ENCODE measurements at places on chromosomes 3 and 15.

- H3K27me3 ChIP-seq = no peaks in the 10 kb centered on the region
- H3K4me3 ChIP-seq = no peak overlapping the region
- no peaks in the 10 kb centered on the region for H3K4me1 ChIP-seq
- H3K36me3 ChIP-seq = no peaks in the 10 kb centered on the region
- no peak overlapping the region for H3K27ac ChIP-seq
Observed at GRCh38 chr3:8204853-8205650, 296.6 kb upstream of the LMCD1 start.

DNA sequence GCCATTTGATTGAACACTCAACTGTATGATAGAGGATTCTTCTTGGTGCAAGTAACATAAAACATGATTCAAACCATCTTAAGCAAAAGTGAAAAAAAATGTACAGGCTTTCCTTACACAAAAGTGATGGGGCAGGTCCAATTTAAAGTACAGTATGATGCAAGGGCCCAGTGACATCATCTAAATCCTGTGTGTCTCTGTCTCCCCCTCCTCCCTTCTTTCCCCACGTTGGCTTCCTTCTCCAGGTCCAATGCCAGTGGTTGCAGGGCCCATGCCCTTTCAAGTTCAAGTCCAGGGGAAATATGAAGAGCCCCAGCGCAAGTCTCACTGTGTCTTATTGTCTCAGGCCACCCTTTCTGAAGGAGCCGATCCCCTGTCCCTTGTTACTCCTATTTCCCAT is 332.3 kb downstream of the SHQ1 start:
- no peaks in the 10 kb centered on the region for H3K27me3 ChIP-seq
- no peak overlapping the region for H3K4me3 ChIP-seq
- DNase-seq = peak; percentile 44
- no peaks in the 10 kb centered on the region for H3K4me1 ChIP-seq

GRCh38 chr15:81265256-81265943 is 58.5 kb downstream of the STARD5 start:
- no peak overlapping the region for H3K27ac ChIP-seq
- DNase-seq = no peak
- H3K36me3 ChIP-seq = no peaks in the 10 kb centered on the region
- H3K27me3 ChIP-seq = no peaks in the 10 kb centered on the region
- peaks cover 4% of the 10 kb centered on the region for H3K4me1 ChIP-seq

- H3K27me3 ChIP-seq = no peaks in the 10 kb centered on the region
- H3K36me3 ChIP-seq = no peaks in the 10 kb centered on the region
- H3K4me3 ChIP-seq = no peak overlapping the region
- no peak overlapping the region for H3K27ac ChIP-seq
- peaks cover 12% of the 10 kb centered on the region for H3K4me1 ChIP-seq
- DNase-seq = no peak
Observed at GRCh38 chr15:39631357-39631756, 50.5 kb downstream of the THBS1 start.

GRCh38 chr3:13249664-13250390 is 170.3 kb downstream of the NUP210 start:
- H3K4me1 ChIP-seq = no peaks in the 10 kb centered on the region
- H3K36me3 ChIP-seq = no peaks in the 10 kb centered on the region
- DNase-seq = no peak
- no peak overlapping the region for H3K27ac ChIP-seq
- no peaks in the 10 kb centered on the region for H3K27me3 ChIP-seq

DNA sequence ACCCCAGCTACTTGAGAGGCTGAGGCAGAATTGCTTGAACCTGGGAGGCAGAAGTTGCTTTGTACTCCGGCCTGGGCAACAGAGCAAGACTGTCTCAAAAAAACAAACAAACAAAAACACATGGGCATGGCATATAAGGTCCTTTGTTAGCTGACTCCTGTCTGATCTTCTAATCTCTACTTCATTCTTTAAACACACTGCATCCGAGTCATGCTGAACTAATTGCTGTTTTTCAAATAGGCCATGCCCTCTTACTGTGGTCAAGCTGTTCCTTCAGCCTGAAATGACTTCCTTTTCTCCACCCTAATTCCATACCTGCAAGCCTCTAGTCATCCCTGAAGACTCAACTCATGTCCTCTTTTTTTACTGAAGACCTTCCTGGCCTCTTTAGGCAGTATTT is 22.3 kb upstream of the SLMAP start:
- no peaks in the 10 kb centered on the region for H3K27me3 ChIP-seq
- peak; percentile 14 for DNase-seq
- H3K36me3 ChIP-seq = no peaks in the 10 kb centered on the region

DNA sequence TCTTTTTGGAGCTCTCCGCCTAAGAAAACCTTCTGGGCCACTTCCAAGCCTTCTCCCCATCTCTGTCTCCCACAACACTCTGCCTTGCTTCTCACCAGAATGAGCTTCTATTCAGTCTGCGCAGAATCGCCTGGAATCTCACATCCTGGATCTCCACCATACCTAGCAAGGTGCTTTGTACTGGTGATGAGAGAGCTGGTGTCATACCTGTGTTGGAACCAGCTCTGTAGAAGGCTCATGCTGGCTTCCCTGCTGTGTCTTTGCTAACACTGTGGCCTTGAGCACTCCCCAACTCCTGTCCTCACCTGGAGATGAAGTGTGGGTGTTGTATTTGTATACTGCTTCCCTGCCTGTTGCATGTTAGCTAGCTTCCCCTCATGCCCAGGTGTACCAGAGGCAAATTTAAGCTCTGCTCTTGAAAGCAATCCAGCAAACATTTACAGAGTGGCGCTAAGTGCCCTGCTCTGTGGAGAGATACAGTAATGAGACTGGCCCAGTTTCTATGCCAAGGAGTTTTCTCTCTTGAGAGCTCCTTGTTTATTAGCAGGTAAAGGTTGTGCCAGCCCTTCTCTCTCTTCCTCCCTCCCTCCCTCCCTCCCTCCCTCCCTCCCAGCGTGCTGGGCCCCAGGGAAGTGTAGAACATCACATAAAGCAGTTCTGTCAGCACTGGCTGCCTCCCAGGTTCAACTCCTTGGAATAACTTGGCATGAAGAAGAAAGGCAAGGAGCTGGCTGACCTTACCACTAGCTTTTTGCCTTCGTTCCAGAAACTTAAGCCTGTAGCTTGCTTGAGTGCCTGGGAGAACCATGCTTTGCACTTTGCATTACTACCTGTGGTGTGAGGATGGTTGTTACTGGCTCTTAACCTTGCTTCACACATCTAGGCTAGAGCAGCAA is 54.9 kb downstream of the TRIM71 start:
- no peak overlapping the region for H3K27ac ChIP-seq
- no peak overlapping the region for H3K4me3 ChIP-seq
- peak; percentile 46 for DNase-seq
- H3K4me1 ChIP-seq = no peaks in the 10 kb centered on the region
- H3K27me3 ChIP-seq = peaks cover 4% of the 10 kb centered on the region

DNA sequence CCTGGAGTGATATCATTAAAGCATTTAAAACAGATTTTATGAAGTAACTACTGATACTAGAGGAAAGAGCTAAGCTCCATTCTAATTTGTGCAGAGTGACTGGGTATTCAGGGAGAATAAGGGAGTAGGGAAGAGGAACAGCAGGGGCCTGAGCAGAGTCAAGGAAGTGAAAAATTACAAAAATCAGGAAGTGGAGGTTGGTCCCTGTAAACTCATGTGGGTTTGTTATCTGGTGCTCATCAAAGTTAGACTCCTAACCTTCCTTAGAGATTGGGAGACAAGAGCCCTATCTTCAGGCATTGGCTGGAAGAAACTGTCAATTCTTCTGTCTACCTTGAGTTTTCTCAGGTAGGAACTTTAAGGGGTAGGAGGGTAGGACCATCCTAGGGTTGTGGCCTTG is 82.5 kb downstream of the NEK11 start:
- no peaks in the 10 kb centered on the region for H3K4me1 ChIP-seq
- no peak overlapping the region for H3K27ac ChIP-seq
- no peaks in the 10 kb centered on the region for H3K27me3 ChIP-seq
- peak; percentile 10 for DNase-seq
- no peak overlapping the region for H3K4me3 ChIP-seq
- H3K36me3 ChIP-seq = no peaks in the 10 kb centered on the region

DNA sequence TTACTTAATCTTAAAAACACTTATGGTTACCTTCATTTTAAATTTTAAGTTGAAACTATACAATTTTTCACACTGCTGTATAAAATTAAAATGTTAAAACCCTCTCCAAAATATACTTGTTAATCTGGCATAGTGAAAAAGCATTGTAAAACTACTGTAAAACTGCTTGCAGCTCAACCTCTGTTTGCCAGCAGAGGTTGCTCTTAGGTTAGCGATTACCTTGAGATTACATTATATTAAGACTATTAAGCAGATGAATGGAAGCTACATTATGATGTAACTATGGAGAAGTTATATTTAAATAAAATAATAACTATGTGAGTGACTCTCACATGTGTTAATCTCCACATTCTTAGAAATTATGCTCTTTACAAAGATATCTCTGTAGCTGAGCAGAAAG is 143.6 kb upstream of the SLITRK3 start:
- no peaks in the 10 kb centered on the region for H3K36me3 ChIP-seq
- no peak overlapping the region for H3K27ac ChIP-seq
- DNase-seq = peak; percentile 7
- H3K4me1 ChIP-seq = no peaks in the 10 kb centered on the region
- no peak overlapping the region for H3K4me3 ChIP-seq

DNA sequence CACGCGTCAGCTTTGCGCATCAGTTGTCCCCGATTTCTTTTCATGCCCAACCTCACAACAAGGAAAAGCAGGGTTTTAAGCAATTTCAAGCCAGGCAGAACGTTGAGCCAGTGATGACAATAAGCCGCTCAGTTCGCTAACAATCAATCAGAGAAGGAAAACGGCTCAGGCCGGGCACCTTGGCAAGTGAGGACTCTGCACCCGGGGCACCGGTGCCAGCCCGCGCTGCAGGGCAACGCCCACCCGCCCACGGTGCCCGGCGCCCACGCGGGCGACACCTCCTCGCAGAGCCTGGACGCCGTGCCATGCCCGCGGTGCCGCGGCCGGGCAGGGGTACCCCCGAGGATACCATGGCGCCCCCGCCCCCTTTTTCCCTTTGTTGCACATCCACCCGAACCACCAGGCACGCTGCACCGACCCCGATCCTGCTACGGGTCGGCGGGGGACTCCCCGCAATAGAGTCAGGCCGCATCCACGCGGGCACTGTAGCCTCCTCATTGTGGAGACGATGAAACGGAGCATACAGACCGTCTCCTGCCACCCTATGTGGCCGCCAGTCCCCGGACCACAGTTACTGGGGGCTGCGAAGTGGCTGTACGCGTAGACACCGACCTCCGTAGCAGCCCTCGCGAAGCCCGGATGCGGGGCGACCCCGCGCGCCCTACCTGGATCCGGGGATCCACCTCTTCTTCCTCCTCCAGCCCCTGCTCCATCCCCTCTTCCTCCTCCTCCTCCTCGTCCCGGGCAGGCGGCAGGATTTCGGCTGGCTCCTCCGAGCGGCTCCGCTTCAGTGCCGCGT is 581 bp downstream of the SH3BP5 start:
- no peaks in the 10 kb centered on the region for H3K36me3 ChIP-seq
- peak overlapping the region; percentile 62 for H3K4me3 ChIP-seq
- DNase-seq = peak; percentile 27
- H3K27ac ChIP-seq = peak overlapping the region; percentile 27

GRCh38 chr3:140522653-140523380 is 155.0 kb upstream of the TRIM42 start:
- no peaks in the 10 kb centered on the region for H3K27me3 ChIP-seq
- H3K4me1 ChIP-seq = no peaks in the 10 kb centered on the region
- no peaks in the 10 kb centered on the region for H3K36me3 ChIP-seq
- H3K4me3 ChIP-seq = no peak overlapping the region
- no peak for DNase-seq

- no peaks in the 10 kb centered on the region for H3K4me1 ChIP-seq
- no peak for DNase-seq
- no peaks in the 10 kb centered on the region for H3K27me3 ChIP-seq
- H3K36me3 ChIP-seq = no peaks in the 10 kb centered on the region
- no peak overlapping the region for H3K27ac ChIP-seq
- H3K4me3 ChIP-seq = no peak overlapping the region
Observed at GRCh38 chr3:130093741-130094391, 12.2 kb downstream of the ALG1L2 start.

- no peak overlapping the region for H3K4me3 ChIP-seq
- no peak overlapping the region for H3K27ac ChIP-seq
- DNase-seq = no peak
- H3K27me3 ChIP-seq = no peaks in the 10 kb centered on the region
- H3K4me1 ChIP-seq = no peaks in the 10 kb centered on the region
Observed at GRCh38 chr3:5245927-5246326, 58.4 kb downstream of the EDEM1 start.

GRCh38 chr3:51686512-51687215 is 15.6 kb downstream of the TEX264 start:
- no peaks in the 10 kb centered on the region for H3K4me1 ChIP-seq
- peaks cover 7% of the 10 kb centered on the region for H3K36me3 ChIP-seq
- no peak overlapping the region for H3K4me3 ChIP-seq
- H3K27ac ChIP-seq = no peak overlapping the region
- no peak for DNase-seq

DNA sequence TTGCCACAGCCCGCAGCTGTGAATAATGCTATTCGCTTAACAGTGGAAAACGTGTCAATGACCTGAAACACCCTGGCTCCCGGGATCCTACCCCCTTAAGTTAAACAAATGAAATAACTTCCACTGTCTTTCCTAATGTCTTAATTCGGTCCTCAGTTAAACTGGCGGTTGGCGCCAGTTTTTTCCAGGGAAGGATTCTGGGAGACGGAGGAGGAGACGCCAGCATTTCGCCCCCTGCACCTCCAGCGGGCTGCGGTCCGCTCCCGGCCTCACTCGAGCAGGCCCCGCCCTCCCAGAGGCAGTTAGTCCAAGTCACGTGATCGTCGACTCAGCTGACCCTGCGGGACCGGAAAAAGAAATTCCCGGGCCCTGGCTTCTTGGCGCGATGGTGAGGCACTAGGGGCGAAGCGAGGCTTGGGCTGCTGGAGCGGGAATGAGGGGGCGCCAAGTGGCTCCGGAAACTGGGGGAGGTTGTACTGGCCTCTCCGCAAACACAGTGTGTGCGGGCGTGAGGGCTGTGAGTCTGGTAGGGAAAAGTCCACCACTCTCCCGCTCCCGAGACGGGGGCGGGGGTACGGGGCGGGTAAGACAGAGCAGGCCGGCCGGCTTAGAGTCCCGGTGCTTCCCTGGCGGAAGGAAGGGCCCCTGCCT is at the start of gene COMMD4:
COMMD4 (plus strand) TSS at position 359 of the 651 bp plus-strand sequence; CDS start at position 386, 27 bp downstream.
- H3K36me3 ChIP-seq = peaks cover 8% of the 10 kb centered on the region
- H3K27me3 ChIP-seq = no peaks in the 10 kb centered on the region
- DNase-seq = peak; percentile 97
- H3K27ac ChIP-seq = peak within 1 kb of the TSS; percentile 66
- H3K4me1 ChIP-seq = no peaks in the 10 kb centered on the region
- H3K4me3 ChIP-seq = peak within 1 kb of the TSS; percentile 87

DNA sequence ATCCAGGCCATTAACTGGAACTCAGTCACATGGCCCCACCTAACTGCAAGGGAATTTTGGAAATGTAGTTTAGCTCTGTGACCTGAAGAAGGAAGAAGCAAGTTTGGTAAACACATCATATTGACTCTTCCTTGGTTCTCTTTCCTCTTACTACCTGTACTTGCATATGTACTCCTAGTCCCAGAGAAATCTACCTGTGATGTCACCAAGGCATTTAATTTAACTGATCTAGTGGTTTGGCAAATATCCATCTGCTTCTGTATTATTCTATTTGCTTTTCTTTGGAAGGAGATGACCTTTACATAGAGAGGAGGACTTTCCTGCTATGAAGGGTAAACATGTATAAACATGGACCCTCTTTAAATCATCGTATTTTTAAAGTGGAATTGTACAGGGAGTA is 150.8 kb downstream of the TMEM108 start:
- no peak overlapping the region for H3K27ac ChIP-seq
- no peak overlapping the region for H3K4me3 ChIP-seq
- no peaks in the 10 kb centered on the region for H3K36me3 ChIP-seq
- H3K27me3 ChIP-seq = no peaks in the 10 kb centered on the region
- no peak for DNase-seq
- H3K4me1 ChIP-seq = no peaks in the 10 kb centered on the region

- peak; percentile 54 for DNase-seq
- H3K36me3 ChIP-seq = no peaks in the 10 kb centered on the region
- no peak overlapping the region for H3K27ac ChIP-seq
- peaks cover 3% of the 10 kb centered on the region for H3K4me1 ChIP-seq
- H3K27me3 ChIP-seq = no peaks in the 10 kb centered on the region
Observed at GRCh38 chr3:16249336-16249735, 15.4 kb downstream of the DPH3 start.

Measured in fibroblast of lung (primary cell).